Activated T-cell treated with anti-CD3 and anti-CD28 coated beads for 24 hours (primary cell): ENCODE measurements at places on chromosomes 1 and 21.

DNA sequence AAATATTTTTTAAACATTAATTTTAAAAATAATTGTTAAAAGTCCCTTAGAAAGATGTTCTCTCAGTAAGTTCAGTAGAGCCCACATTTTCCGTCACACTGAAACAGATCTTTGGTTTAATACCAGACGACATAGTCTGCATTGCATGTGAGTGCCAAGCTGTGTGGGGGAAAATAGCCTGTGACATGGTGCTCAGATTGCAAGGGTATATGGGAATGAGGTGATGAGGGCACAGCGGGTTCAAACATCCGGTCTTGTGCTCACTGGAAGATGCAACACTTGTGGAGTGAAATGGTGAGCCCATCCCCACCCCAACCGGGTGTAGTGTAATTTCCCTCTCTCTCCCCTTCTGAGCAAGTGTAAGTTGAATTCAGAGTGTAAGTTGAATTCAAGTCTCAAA lies 114.3 kb downstream of the PEX14 start:
- no peak for DNase-seq

DNA sequence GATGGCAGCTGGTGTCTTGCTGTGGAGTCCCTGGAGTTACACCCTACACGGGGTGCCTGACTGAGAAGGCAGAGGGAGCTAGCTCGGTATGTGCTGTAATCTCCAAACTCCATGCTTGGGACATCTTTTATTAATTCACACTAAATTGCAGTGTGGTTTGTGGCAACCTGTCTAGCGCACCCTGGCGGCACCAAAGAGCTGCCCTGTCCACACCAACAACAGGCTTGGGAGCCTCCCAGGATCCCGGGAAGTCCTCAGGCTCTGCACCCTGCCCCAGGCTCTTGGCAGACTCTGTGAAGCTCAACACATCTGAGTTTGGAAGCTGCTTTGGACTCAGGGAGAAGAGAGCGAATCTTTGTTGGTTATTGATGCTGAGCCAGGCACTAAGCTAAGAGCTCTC lies 138.9 kb downstream of the IGSF21 start:
- DNase-seq: no peak

DNA sequence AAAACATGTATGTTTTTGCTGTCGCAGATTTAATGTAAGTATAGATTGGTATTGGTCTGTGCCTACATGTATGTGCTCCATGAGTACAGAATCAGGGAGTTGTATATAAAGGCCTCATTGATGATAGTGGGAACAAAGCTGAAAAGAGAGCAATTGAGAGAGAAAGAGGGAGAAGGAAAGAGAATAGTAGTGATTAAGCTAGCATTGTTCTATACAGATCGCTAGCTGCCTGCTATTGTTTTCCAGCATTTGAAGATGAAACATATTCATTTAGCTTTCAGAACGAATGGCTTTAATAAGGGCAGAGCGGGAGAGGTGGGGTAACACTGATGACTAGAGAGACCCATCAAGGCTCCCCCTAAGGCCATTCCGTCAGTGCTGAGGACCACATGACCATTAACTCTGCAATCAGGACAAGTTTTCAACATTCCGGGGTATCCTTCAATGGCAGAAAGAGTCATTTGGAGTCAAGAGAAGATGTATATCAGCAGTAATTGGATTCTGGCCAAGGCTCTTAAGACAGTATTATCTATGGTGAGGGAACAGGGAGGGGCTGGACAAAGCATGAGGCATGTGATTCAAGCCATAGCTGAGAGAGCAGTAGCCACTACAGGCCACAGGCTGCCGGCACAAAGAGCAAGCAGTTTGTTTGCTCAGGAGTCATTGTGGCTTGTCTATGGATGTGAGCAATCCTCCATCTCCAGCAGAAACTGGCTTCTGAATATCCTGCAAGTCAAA lies 176.5 kb downstream of the PBX1 start:
- DNase-seq: no peak

DNA sequence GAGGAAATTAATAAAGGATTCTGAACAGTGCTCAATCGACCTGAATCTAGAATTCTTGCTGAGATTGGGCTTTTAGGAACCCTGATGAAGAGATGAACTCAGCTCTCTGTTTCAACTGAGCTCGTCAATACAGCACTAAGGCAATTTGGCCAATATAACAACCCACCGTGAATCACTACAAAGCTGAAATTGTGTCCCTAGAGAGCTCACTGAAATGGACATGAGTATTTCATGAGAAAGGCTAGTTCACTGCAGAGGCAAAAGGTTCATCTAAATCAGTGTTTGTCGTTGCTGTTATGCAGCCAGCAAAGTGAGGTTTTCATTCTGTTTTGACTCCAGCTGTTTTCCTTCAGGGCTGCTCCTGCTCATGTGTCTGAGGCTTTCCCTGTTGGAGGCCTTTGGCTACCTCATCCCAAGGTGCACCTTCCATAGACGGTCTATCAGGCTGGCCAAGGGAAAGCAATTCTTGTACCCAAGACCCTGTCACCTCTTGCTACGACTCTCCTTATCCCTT lies 83.5 kb downstream of the URB2 start:
- no peak for DNase-seq

DNA sequence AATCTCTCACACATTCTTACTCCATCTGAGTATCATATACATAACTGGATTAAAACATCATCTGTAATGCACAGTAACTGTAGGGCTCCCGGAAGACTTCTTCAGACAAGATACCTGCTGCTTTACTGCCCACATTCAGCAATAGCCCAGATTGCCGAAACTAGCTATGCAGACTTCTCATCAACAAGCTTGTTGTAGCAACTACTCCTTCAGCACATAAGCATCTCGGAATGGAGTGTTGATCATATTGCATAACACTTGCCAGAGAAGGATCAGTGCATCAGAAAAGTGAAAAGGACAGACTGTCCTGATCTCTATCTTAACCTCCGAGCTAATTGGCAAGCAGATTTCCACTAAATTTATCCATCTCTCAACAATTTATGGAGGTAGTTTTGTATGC lies 354.6 kb upstream of the C1orf87 start:
- no peak for DNase-seq

DNA sequence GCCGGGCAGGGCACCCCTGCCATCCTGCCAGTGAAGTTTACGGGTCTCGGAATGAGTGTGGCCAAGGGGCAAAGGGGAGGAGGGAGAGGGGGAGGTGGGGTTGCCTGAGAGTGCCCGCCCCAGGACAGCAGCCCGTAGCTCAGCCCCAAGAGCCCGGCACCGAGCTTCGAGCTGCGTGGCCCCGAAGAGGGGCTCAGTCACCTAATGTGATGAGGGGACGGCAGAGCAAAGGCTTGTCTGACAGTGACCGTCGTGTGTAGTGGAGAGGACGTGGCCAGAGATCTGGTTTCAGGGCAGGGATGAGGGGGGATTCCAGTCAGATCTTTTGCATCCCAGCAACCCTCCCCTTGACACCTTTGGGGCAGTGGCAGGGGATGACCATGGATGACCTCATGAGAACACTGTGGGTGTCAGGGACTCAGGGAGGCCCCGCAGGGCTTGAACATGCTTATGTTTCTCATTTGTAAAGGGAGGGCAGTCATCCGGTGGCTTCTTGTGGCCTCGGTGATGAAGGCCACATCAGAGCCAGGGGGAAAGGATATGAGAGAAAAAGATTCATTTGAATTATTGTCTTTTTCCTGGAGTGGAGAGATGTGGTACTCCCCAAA lies 1.1 kb upstream of the TRPM2 start:
- DNase-seq: no peak

DNA sequence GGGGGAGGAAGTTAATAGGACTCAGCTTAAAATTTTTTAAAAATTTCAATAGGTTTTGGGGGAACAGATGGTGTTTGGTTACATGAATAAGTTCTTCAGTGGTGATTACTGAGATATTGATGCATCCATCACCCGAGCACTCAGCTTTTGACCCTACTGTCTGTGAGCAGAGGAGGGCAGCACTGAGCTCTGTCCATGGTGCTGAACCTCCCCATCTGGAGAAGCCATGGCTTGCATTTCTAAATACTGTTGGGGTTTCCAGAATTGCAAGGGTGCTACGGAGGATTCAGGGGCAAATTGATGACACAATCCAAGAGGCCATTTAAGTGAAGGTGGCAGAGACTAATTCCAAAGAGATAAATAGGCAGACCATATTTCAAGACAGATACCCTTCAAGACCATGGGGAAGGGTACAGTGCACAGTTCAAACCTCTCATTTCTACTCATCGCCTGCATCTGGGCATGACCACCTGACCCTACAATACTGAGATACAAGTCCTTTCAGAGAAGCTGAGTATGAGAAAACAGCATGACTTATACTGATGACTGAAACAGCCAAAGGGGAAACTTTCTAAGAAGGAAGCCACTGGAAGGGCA lies 17.2 kb downstream of the SYT2 start:
- DNase-seq: peak; percentile 34

DNA sequence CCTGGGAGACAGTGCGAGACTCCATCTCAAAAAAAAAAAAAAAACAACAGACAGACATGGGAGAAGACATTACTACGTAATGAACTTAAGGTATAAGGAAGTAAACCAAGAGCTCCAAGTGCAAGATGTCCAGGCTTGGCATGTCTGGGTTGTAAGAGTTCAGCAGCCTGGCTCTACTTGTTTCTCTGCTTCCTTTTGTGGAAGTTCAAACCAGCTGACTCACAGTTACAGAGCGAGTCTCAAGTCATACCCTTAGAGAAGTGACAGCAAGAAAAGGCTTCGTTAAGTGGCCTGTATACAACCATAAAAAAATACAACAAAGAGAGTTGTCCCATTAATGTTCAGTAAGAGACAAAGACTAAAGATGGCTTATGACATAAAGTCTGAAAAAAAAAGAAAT lies 1.3 kb downstream of the RIT1 start:
- no peak for DNase-seq

- no peak for DNase-seq
Measured at GRCh38 chr1:21105807-21106206, 70.9 kb downstream of the EIF4G3 start.

DNA sequence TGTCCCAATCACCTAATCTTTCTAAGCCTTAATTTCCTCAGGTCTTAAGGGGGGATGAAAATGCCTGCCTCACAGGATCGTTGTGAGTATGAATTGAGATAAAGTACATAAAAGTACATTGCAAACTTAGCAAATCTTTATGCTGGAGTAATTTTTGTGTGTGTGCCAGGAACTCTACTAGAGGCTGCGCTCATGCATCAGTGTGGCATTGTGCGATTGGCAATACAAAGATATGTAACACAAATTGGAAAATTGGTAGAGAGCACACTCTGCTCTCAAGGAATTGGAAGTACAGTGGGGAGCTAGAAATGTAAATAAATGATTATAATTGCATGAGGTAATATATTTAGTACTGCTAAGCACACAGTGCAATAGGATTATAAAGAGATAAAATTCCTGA lies 398.3 kb downstream of the DUSP10 start:
- DNase-seq: no peak

GRCh38 chr1:226510453-226510852 lies 38.1 kb upstream of the STUM start:
- no peak for DNase-seq

GRCh38 chr21:33977017-33977720 lies 61.6 kb upstream of the ATP5PO start:
- no peak for DNase-seq

DNA sequence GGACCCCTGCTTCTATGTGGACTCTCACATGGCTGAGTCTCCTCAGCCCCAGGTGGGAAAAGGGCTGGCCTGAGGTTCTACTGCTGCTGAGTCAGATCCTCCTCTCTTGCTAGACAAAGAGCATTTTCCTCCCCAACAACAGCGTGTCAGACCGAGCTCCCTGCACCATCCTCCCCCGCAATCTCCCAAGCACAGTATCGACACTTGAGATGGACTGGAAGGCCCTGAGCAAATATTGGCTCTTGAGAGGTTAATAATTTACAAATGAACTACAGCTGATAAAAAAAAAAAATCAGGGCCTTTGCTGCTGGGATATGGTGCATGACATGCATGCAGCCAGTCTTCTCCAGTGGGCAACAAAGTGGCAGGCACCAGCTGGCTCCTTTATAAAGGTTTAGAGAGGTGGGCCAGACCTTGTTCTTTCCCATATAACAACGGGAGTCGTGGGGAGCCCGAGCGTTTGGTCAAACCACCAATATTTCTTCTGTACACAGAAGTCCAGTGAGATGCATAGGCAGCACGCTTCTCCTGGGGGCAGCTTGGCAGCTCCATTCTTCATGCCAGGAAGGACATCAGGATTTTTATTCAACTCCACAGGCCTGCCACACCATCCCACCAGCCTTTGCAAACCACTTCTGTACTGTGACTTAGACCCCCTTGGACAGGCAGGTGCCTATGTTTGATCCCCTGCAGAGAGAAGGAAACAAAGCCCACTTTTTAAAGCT lies 55.4 kb upstream of the CAMK1G start:
- DNase-seq: no peak

- no peak for DNase-seq
Measured at GRCh38 chr1:63967901-63968300, 194.1 kb downstream of the ROR1 start.

- DNase-seq: no peak
Measured at GRCh38 chr1:200282497-200283122, 127.2 kb downstream of the ZNF281 start.

GRCh38 chr1:108533351-108534083 lies 26.4 kb upstream of the EEIG2 start:
- DNase-seq: no peak

DNA sequence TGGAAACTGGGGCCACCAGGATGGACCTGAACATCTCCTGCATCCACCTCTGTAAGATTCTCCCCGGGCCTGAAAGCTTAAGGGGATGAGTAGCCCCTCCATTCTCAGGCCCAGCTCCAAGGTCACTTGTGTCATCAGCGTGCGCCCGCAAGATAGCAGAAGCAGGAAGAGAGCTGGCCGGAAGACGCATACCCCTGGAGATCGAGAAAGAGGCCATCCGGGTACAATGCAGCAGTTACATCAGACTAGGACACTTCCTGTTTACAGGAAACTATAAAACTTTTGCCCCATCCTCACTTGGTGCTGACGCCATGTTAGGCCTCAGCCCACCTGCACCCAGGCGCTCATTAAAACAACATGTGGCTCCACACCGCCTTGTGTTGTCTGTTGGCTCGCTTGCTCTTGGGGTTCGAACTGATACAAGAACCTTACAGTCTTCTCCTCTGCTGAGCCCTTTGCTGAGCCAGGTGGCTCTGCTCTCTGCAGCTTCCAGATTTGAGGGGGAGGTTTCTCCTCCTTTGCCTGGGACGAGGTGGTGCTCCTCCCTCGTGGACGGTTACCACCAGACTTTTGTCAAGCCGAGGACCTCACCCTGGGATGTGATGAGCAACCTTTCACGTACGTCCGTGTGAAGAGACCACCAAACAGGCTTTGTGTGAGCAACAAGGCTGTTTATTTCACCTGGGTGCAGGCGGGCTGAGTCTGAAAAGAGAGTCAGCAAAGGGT lies 277.5 kb upstream of the C1orf174 start:
- DNase-seq: no peak

- DNase-seq: peak; percentile 38
Measured at GRCh38 chr1:205285381-205286101, 36.0 kb downstream of the NUAK2 start.

GRCh38 chr21:31580866-31581276 lies 78.6 kb upstream of the SOD1 start:
- peak; percentile 73 for DNase-seq

DNA sequence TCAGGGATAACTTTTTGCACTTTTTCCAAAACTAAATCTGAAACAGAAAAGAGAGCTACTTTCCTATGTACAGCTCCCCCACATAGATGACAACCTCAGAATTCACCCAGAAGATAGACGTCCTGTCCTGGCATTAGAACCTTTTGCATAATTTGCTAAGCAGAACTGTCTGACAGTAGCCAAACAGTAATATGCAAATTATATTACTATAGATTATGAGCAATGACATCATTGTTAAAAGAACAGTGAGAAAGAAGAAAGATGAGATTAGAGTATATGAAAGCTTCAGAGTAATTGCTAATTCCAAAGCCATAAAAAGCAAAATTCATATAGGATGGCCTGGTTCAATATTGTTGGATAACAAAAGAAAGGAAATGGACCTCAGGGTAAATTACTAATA lies 43.7 kb downstream of the SLC44A5 start:
- no peak for DNase-seq

GRCh38 chr1:46248122-46248920 lies 758 bp downstream of the RAD54L start:
- DNase-seq: no peak
